ENCODE measurements at places on chromosomes 1 and 21.

DNA sequence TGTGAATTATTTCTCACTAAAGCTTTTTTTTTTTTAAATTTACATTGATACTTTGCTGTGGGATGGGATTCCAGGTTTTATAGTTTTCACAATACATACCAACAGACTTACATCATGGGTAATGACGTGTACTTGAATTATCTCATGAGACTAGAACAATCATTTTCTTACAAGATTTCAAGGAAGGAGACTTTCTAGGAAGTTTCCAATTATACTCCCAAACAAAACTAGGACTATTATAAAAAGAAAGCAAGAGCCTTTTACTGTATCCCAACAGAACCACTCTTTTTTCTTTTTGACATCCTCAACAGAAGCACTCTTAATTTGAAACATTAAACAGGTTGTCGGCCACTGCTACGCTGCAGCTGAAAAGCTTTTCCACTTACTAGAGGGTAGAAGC, 48.7 kb downstream of the TESK2 start:
- no peak for DNase-seq

DNA sequence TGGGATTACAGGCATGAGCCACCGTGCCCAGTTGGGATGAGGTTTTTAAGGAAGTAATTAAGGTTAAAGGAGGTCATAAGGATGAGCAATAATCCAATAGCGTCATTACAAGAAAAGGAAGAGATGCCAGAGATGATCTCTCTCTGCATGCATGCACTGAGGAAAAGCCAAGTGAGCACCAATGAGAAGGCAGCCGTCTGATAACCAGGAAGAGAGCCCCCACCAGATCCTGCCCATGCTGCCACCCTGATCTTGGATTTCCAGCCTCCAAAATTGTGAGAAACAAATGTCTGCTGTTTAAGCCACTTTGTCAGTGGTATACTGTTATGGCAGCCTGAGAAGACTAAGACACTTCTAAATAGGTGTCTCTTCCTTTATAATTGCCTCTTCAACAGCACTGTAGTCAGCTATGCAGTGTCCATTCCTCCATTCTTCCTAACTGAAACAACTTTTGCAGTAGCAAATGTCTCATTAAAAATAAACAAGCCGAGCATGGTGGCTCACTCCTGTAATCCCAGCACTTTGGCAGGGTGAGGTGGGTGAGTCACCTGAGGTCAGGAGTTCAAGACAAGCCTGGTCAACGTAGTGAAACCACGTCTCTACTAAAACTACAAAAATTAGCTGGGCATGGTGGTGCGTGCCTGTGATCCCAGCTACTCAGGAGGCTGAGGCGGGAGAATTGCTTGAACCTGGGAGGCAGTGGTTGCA, 216.2 kb upstream of the RUNX1 start:
- DNase-seq, result no peak

DNA sequence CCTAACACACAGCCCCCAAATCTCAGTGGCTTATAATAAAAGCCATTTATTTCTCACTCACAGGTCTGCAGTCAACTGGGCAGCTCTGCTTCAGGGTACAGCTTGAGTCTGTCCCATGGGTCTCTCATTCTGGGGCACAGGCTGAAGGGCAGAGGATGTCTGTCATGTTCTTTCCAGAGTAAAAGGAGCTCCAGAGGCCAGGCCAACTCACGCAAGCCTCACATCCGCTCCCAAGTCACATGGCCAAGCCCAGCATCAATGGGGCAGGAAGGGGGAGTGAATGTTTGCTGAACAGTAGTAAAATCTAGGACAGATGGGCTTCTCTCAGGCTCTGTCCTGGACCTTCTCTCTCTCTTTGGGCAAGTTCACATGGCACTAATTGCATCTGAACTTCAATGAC, 7.1 kb upstream of the SSBP3 start:
- DNase-seq, result no peak

DNA sequence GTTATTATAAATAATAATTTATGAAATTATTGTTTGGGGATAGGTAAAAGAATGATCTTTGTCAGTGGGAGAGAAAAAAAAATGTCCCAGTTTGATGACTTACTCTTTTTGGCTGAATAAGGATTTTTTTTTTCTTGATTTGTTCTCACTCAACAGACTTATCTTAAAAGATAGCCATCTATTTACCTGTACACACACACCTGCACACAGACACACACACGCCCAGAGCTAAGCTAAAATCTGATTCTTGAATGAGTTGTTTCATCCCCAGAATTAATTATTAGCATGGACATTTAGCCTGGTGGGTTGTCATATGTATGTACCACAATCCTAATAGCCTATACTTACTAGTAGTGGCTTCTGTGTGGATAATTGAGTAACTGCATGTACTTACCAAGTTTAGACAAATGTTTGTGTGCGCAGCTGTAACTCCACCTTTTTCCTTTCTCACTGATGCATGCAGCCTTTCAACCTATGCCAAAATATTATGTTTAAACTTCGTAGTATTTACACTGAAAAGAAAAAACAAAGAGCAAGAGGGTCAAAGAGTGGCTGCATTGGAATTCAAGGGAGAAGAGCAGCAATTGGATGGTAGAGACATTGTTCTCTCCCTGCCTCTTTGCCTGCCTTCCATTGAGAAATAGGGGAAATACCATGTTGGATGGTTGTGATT, 174.3 kb downstream of the ADGRL2 start:
- no peak for DNase-seq

GRCh38 chr1:174114788-174115448, 44.4 kb upstream of the RABGAP1L start:
- DNase-seq, result no peak

DNA sequence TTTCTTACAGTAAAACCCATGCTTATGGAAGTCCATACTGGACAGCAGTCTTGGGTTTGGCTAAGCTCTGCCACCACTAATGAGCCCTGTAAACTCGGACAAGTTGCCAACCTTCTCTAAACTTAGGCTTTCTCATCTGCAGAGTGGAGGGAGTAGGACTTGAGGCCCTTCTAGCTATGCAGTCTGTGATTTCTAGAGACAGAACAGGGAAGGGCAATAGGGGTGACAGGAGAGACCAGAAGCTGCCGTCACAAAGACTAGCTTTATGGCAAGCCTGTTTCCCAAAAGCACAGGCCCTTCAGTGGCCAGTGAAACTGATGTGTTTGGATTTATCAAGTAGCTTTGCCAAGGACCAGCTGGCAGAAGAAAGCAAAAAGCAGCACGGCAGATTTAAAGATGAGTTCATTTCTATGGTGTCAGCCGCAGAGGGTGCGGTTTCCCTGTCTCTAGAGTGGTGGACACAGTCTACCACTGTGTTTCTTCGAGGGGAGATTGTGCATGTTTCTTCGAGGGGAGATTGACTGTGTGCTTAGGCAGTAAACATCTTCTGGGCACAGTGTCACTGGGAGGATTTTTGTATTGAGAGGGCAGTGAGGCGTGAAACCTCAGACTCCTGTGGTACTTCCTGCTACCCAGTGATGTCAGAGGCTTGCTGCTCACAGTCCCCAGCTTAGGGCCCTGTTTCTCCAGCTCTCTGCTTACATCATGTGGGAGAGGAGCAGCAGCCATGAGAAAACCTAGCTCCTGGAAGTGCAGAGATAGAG, 119.0 kb downstream of the ROR1 start:
- DNase-seq, result no peak

- no peak for DNase-seq
Observed at GRCh38 chr1:55272994-55273393, 57.8 kb upstream of the USP24 start.

- no peak for DNase-seq
Observed at GRCh38 chr1:233587958-233588799, 25.7 kb upstream of the KCNK1 start.

GRCh38 chr1:215160351-215160750, 77.8 kb downstream of the KCNK2 start:
- DNase-seq, result no peak

DNA sequence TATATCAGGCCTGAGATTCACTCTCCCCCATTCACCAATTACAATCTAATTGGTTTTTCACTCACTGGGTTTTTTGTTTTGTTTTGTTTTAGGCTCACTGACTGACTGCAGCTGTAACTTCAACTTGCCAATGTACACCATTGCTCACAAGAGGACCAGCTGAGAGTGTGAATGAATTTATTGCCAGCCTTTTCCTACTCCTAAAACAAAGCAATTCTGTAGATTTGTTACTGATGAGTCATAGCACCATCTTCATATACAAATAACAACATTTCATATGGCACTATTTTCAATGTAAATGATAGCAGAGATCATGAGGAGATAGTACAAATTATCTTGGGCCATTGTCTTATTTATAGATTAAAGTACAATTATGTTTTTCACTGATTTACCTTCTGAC, 76.0 kb upstream of the DPYD start:
- no peak for DNase-seq

DNA sequence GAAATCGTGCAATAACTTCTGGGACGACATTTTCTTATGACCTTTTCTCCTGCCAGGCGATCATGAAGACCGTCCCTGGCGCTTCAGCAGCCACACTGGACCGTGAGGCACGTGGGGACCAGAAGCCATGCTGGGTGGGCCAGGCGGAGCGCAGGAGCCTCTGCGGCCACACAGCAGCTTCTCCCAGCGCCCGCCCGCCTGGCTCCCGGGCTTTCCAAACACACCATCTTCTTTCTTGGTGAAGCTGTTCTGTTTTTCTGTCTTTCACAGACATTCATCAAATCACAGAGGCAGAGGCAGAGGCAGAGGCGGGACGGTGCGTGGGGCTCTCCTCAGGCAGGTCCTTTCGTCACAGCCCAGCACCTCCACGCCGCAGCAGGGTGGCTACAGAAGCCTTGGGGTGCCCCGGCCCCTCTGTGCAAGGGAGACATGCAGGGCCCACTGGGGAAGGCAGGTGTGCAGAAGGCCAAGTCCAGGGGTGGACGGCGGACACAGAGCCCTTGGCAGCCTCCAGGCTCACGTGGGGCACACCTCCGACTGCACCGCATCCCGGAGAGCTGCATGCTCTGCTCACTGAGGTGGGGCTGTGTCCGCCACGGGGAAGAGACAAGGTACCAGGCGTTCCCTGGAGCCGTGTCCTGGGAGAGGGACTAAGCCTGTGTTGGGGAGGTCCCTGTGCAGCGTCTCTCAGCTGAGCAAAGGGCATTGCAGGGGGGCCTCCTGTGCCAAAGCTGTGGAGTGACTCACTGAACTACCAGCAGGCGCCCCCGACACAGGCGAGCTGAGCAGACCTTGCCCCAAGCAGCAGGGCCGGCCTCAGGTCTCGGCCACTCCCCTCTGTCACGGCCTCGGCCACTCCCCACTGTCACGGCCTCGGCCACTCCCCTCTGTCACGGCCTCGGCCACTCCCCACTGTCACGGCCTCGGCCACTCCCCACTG, 2.6 kb upstream of the TMEM240 start:
- DNase-seq, result no peak

DNA sequence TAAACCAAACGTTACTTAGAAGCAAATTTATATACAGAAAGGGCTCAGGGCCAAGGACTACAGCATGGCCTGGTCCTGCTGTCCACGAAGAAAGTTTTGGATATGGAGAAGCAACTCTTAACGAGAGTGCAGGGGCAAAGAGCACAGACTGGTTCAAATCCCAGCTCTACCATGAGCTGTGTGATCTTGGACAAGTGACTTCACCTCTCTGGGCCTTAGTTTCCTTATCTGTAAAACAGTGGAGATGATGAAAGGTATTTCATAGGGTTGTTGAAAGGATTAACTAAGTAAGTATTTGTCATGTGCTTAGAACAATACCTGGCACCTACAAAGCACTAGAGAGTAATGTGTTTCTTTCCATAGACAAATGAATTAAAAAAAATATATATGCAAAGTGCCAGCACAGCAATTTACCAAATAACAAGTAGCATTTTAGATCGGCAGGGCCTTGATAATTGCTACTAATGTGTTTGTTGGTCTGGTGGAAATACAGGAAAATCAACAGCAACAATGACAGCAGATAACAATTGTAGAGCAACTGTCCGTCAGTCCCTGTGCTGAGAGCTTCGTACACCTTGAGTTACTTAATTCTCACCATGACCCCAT, 25.4 kb downstream of the TMCO4 start:
- no peak for DNase-seq

DNA sequence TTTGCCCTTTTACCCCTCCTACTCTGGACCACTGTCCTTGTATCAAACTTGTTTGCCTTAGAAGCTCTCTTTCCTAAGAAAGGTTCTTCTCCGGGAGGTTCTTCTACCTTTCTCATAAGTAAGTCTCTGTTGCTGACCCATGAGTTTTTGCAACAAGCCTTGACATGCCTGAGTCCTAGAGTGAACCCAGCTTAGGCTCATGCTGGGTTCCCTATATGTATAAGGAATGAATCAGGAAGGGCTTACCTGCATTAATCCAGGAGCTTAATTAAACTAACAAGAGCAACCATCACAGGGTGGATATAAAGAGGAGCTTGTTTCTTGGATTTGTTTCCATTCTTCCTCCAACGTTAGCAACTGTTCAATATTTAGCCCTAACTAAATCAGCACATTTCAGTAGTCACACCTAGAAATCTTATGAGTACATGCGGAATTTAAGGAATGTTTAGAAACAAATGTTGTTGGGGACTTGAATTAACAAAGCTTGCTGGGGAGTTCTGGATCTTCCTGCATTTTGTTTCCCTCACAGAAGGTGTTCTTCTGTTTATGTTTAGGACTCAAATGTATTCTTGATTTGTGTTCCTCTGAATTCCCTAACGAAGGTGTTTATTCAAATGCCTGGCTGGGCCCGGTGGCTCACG, 64.3 kb upstream of the RAB3GAP2 start:
- no peak for DNase-seq

DNA sequence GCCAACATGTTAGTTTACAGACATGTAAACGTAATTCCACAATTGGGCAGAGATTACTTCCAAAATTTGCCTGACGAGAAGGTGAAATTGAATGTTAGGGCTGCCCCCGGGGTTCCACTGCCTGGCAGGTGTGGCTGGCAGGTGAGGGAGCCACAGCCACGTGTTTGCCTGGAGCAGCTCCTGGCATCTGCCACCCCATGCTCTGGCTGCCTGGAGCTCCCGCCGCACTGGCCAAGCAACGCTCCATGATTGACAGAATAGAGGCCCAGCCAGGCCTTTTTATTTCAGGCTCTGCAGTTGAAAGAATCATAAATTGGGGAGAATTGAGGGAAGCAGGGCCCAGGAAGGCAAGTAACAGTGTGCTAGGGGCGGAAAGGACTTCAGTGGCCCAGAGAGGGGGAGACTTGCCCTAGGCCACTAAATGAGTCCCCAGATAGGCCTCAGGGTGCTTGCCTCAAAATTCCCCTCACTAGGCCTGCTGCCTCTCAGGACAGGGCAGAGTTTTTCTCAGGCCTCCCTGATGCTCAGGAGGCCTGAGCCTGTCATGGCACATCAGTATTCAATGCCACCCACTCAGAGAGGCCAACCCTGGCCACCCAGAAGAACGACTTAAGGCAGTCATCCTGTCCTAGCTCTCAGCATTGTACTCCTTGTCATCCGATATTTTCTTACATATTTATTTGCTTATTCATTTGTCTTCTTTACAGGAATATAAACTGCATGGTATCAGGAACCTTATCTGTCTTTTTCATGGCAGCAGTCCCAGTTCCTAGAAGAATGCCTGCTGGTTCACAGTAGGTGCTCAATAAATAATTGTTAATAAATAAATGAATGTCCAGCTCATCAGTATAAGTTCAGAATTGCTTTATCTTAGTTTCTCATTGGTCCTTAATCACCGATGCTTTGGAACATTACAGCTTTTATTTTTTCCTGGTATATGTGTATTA, 16.6 kb upstream of the S1PR1 start:
- DNase-seq, result no peak

- no peak for DNase-seq
Observed at GRCh38 chr1:54361342-54361741, 44.9 kb downstream of the SSBP3 start.

GRCh38 chr21:33312121-33312520, 12.6 kb upstream of the IFNAR1 start:
- DNase-seq, result no peak
